Fibroblast of upper back skin (primary cell): ENCODE measurements at places on chromosomes 5 and 9.

DNA sequence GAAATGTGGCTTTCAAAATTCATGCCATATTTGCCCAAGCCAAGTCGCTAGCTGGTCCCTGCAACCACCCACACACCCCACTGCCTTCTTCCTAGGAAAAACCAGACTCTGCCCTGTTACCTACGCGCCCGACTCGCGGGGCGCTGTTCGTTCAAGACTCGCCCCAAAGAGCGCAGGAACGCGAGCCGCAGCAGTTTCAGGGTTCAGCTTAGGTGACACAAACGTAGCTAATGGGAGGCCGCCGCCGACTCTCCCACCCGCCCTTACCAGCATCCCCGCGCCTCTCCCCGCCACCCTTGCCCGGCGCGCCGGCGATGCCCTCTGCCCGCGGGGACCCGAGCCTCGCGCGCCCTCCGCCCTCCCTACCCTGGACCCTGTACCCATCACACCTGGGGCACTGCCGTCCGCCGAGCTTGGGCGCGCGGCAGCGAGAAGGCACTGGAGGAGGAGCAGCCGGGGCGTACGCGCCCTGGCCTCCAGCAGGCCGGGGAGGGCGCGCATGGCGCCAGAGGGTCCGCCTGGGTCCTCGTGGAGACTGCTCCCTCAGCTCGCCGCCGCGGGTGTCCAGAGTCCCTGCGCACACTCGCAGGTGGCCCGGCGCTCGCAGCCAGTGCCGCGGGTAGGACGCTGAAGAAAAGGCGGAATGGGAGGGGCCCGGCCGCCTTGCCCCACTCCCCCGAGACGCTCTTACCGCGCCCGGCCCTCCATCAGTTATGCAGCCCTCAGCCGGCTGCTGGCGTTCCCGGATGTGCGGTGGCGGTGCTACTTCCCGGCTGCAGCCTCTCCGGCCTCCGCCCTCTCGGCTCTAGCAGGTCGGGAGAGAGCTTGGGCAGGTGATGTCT, at the start of gene EMB:
EMB (minus strand) TSS at position 638 of the 842 bp plus-strand sequence; CDS start at position 501, 137 bp downstream.
- peak; percentile 44 for DNase-seq

GRCh38 chr9:74493512-74493911, 3.6 kb upstream of the RORB start:
- DNase-seq: no peak

DNA sequence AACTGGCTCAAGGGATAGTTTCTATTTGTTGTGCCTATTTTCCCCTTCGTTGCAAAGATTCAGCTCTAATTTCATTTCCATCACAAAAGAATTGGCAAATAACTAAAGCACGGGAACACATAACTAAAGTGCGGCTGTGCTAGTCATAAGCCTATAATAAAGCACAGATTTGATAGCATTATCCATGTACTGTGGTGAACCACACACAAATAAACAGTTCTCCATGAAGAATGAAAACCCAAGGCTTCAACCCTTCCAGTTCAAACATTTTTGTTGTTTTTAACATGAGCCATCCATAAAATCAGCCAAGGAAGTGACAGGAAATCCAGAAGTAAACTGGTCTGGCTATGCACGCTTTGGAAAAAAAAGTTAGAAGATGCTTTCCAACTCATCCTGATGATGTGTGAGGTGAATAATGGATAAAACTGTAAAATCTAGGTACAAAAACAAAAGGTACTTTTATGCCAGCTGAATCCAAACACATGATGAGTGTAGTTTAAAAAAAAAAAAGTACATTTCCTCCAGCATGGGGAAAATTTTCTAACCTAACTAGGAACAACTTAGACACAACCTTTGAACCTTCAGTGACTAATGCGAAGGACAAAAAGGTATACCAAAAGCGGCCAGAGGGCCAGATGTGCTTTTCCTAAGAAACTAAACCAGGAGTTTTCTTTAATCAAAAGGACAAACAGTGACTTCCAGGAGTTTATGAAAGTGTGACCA, 10.2 kb downstream of the ZNF608 start:
- DNase-seq: peak; percentile 81

GRCh38 chr9:136821826-136822544, 14.2 kb downstream of the RABL6 start:
- DNase-seq: no peak

DNA sequence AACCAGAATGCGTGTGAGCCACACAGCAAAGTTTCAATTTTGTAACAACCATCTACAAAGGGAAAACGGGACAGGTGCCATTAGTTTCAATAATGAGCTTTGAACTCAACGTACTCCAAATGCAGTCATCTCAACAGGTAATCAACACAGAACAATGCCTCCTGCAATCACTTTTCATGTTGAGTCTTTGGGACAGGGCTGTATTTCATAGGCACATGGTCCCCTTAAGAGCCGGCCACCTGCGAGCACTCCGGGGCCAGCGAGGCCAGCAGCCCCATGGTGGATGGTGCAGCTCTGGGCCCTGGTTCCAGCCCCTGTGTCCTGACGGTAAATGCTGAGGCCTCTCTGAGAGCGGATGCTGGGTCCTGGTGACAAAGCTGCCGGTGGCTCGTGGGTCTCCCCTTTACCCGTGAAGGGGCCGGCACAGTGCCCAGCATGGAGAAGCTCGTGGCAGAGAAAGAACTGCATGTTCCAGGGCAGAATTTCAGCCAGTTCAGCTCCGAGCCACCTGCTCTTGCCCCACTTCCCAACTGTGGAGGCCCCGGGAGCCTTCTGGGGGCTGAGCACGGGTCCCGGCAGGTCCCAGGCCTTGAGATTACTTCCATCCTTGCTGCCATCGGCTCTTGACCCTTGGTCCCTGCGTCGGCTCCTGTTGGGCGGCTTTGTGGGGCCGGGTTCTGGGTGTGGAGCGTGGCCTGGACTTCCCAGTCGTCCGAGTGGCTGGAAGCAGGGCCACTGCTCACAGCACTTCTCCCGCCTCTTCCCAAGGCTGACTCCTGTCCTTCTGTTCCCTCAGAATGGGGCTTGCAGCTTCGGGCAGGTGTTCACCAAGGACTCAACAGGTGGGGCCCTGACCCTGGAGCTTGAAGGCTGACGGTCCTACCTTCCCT, 26.1 kb upstream of the RNU6ATAC start:
- DNase-seq: no peak

- no peak for DNase-seq
Measured at GRCh38 chr5:63500242-63500641, 462.0 kb downstream of the HTR1A start.
